ENCODE measurements at places on chromosomes 6 and 20. TPM values are rescaled to one million over a fixed set of nuclear protein-coding genes. Genes with fewer than 3 reads are reported as not detected.
A peak's percentile ranks its signal among the peaks of the same experiment; 100 is the strongest.

Gene SRMS
- not detected for polyA plus RNA-seq

Gene C6orf163
- 2.0 TPM for polyA plus RNA-seq

Gene EPB41L1
- 23.1 TPM for polyA plus RNA-seq

Gene C20orf141
- polyA plus RNA-seq: not detected

Gene IRF4
- polyA plus RNA-seq: 1.3 TPM

Gene KCNS1
- 0.07 TPM for polyA plus RNA-seq

DNA sequence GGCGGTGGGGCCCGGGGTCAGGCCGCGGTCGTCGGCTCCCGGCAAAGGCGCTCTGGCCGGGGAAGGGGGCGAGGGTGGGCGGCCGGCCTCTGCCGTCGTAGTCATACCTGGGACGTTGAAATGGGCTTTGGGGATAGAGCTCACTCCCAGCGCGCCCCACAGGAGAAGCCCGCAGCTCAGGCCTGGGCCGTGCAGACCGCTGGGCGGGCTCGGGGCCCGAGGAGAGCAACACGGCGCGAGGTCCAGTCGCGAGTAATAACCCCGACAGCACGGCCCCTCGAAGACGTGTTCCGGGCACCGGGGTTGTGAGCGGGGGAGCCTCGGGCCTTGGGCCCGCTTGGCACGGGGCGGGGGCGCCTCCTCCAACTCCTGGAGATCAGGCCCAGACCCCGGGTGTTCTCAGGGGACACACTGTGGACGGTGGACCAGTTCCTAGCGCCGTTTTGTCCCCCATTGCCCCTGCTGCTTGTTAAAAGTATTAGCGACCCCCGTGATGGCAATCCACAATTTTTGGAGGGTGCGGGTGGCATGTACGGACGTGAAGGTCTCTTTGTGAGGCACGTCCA lies 10.9 kb downstream of the FOXC1 start:
- DNase-seq: no peak

DNA sequence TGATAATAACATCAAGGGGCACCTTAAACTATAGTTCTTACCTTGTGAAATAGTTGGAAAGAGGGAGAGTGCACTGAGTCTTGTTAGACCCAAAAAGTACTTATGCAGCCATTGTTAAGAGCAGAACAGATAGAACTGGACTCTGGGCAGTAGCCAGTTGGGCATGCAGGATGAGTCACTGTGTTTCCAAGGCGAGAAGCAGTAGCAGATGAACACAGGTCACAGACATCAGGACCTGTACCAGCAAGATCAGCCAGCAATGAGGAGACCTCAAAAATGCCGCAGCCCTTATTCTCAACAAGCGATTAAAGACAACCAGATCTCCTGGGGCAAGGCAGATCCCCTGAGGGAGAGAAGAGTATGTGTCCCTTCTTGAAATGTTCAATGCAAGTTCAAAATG lies 79.0 kb downstream of the SAMD3 start:
- DNase-seq: no peak

- DNase-seq: no peak
These were observed 80.6 kb downstream of the IRAK1BP1 start for GRCh38 chr6:78947962-78948361.

DNA sequence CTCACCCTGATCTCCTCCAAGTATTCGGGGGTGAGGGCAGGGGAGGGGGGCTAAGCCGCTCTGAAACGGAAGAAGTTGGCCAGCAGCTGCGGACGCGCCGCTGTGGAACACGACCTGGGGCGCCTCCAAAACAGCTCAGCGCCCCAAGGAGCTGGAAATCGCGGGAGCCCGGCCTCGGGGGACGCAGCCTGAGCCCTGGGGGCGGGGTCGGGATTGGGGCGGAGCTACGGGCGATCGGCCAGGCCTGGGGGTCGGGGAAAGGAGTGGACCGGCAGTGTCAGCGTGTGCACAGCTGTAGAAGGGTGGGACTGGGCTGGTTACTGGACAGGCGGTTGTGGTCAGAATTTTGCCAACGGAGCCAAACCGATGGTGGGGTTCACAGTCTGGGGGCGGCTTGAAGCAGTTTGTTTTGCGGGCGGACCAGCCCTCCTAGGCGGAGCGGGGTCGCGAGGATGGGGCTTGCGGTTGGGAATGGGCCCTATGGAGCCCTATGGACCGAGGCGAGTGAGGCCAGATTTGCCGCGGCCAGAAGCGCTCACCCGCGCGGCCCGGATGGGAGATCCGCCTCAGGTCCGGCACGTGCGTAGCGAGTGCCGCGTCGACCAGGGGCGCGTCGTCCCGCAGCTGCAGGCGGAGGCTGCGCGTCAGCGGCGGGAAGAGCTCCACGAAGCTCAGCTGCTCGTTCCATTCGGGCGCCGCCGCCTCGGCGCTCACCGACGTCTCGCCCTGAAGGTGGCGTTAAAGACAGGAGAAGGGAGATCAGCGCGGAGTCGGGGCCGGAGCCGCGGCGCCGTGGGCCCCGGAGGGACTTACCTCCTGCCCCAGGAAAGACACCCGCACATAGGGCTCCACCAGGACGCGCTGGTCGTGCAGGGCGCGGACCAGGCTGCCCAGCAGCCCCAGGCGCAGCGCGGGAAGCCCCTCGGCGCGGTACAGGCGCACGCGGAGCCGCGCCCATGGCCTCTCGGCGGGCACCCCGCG lies 14.3 kb upstream of the SPAG4 start:
- DNase-seq: peak; percentile 76

GRCh38 chr20:14341801-14342200 lies 4.4 kb upstream of the FLRT3 start:
- peak; percentile 73 for DNase-seq

DNA sequence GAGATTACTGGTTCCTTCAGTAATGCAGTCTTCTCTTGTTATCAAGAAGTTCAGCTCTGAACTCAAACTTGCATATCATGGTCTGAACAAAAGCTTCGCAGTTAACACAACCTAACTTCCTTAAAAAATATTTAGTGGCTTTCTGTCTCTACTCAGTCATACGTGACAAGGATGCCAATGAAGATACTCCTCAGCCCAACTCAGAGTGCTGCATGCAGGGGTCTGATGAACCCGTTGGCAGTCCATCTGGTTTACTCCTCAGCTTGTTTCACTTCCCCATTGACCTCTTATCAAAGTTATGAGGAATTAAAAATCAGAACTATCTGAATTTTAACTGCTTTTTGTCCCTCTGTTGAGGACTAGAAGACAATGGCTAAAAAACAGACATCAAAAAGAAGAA lies 56.6 kb upstream of the RIN2 start:
- no peak for DNase-seq

- no peak for DNase-seq
These were observed 18.1 kb upstream of the BMP6 start for GRCh38 chr6:7707787-7708186.

DNA sequence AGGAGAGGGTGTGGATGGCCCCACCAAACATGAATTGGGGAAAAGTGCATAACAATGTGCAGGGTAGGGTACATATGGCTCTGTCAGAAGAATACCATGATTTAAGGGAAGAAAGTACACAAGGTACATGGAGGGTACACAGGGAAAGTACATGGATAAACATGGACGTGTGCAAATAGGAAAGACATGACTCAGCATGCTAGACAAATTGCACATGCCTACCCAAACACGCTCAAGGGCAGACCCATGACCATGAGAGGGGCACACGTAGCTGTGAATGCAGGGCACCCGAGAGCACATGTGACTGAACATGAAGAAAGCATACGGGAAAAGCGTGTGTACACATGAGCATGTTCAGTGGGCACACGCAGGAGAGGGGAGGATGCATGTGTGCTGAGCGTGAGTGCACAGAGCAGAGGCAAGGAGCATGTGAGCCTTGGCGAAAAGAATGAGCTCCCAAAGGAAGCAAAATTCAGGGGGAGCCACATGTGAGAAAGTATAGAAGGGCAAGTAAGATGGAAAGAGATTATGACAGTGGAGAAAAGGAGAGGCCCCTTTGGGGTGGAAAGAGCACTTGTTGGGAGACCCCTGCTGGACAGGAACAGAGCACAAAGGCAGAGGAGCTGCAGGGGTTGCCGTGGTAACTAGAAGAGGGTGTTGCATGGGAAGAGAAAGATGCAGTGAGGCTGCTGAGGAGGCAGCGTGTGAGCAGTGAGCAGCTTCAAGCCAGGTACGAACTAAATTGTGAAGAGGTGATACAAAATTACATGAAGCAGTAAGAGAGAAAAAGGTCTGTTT lies 17.8 kb downstream of the OR2H2 start:
- peak; percentile 22 for DNase-seq

GRCh38 chr6:158909938-158910337 lies 90.1 kb downstream of the RSPH3 start:
- no peak for DNase-seq

DNA sequence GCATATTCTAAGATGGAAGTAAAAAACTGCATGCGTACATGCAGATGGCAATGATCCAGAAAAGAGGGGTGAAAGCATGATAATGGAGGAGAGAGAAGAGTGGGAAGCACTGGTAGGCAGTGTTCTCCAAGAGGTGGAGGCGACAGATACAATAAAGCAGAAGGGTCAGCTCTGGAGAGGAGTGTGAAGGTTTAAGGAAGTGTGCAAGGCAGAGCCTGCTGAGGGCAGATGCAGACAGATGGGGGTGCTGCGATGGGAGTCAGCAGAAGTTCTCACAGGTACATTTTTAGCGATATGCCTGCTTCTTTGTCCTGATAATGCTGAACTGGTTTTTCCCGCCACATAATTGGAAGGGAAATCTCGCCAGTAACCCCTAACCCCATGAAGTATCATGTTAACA lies 81.1 kb upstream of the C6orf118 start:
- no peak for DNase-seq

DNA sequence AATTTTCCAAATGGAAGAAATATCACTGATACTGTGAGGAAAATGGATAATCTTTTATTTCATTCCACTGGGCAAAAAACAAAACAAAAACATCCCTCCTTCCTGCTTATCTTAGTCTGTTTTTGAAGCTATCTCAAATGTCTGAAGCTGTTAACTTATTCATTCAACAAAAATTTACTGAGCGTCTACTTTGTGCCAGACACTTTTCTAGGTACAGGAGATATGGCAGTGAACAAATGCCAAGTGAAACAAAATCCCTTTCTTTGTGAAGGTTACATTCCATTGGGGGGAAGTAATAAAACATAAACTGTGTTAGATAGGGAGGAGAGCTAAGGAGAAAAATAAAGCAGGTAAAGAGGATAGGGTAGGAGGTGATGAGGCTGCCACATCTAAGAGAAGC lies 47.5 kb downstream of the TNFRSF21 start:
- DNase-seq: no peak

DNA sequence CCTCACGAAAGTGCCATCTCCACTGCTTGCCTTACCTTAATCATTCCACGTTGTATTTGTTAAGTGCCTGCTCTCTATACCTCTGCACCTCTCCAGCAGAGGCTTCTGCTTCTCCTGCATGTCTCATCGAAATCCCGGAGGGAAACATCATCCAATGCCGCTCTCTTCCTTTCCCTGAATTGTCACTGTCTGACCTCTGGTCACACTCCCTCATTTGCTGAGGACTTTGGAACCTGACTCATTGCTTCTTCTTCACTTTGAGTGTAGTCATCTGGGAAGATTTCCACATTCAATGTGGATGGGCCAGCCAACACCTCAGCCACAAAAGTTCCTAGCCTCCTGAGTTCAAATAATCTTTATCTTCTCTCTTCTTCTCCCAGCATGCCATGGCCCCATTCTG lies 78.9 kb upstream of the BEND6 start:
- no peak for DNase-seq

GRCh38 chr6:110799189-110799588 lies 16.1 kb downstream of the CDK19 start:
- no peak for DNase-seq

- no peak for DNase-seq
These were observed 458.4 kb upstream of the BTBD3 start for GRCh38 chr20:11459090-11459890.

DNA sequence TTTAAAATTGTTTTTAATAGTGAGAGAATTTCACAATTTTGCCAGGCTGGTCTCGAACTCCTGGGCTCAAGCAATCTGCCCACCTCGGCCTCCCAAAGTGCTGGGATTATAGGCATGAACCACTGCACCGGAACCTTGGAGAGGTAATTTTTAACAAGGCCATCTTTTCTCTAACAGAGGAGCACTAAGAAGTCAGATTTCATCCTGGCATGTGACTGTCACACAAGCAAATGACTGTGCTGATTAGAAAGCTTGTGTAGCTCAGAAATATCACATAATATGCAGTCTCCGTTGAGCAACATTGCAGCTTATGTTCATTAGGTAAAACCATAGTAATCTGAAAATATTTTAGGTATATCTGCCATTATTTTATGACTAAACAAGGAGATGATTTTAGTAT lies 156.0 kb downstream of the CCDC170 start:
- no peak for DNase-seq

DNA sequence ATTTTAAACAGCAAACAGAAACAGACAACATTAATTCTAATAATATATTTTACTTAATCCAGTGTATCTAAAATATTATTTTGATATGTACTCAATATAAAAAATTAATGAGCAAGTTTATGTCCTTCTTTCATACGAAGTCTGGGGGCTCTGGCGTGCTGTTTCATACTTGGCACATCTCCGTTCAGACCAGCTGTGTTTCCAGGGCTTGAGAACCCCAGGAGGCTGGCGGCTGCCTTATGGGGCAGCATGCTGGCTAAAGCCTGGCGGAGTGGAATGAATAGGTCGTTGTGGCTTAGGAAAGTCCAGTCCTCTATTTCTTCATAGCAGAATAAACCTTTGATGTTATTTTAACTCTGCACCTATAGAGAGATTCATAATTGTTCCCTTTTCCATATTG lies 43.3 kb downstream of the DUSP22 start:
- DNase-seq: no peak

DNA sequence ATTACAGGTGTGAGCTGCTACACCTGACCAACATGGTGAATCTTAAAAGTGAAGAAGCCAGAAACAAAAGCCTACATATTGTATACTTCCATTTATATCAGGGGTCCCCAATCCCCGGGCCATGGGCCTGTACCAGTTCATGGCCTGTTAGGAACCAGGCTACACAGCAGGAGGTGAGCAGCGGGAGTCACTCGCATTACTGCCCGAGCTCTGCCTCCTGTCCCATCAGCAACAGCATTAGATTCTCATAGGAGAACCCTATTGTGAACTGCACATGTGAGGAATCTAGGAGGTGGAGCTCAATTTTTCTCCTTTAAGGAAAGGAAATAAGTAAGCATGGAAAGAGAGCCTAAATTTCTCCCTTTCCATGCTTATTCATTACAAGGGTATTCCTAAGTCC lies 21.7 kb downstream of the CSNK2A1 start:
- no peak for DNase-seq

GRCh38 chr6:63094947-63095346 lies 116.3 kb upstream of the FKBP1C start:
- no peak for DNase-seq

DNA sequence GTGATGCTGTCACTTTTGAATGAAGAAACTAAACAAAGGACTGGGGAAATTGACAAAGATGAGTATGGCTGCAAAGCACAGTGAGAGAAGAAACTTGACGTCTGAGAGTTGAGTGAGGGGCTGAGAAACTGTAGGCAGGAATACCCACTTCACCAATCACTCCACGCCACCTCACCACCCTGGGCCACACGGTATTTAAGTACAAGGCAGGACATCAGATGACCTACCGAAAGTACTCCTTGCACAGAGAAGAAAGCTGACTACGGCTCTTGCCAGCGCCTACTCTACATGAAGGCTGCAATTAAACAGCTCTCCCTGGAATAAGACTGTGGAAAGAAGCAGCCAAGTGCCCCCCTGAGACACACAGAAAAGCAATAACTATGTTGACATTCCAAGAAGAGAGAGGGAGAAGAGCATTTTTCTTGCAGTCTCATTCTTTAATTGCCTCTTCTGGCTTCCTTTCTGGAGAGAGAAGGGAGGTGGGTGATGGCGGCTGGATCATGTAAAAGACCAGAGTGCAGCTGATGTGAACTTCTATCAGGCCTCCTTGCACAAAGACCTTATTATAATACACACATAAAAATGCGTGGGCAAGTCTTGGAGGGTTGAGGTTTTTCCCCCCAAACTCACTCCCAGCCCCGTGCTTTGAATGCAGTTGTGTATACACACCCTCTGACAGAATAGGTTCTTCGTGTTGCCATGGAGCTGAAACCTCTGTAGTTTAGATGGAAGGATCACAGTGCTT lies 44.6 kb downstream of the HIVEP2 start:
- DNase-seq: no peak
